ENCODE measurements at places on chromosomes 3 and 15.
A peak's percentile ranks its signal among the peaks of the same experiment; 100 is the strongest.

DNA sequence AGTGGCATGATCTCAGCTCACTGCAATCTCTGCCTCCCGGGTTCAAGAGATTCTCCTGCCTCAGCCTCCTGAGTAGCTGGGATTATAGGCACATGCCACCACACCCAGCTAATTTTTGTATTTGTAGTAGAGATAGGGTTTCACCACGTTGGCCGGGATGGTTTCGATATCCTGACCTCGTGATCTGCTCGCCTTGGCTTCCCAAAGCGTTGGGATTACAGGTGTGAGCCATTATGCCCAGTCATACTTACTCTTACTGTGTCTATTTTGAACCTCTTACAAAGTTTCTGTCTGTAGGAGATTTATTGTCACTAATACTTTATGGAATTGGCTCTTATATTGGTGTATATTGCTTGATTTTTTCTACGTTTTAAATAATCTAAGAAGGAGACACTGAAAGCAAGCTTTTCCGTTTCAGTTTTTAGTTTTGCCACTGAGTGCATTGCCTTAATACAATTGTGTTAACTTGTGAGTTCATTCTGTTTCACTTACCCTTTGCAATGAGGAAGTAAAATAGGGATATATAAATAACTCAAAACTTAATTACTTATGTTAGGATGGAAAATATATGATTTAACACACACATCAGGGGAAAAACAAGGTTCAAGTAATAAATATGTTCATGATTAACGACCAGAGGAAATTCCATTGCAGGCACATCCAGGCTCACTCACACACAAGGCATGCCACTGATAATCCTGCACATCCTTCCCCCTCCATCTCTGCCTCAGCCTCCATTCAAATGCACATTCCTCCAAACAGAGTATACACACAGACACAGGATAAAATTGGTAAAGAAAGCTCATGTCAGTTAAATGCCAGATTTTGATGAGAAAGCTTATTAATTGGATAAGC lies 279.3 kb upstream of the RASGRP1 start:
- no peak for DNase-seq

DNA sequence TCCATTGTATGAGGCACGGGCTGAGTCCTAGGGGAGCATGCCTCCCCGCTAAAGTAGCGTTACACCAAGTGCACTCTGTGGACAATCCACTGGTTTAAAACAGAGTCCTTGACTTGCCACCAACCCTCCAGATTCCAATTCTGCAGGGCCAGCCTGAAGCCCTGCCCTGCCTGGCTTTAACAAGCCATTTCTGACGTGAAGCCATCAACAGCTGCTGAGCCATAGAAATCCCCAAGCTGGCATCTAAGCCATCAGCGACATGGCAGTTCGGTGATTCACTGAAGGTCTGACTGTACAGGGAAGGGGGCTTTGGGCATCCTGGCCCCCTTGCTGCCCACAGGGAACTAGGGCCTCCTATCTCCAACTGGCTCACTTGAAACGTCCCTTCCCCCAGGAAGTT lies 265.7 kb downstream of the UACA start:
- no peak for DNase-seq

DNA sequence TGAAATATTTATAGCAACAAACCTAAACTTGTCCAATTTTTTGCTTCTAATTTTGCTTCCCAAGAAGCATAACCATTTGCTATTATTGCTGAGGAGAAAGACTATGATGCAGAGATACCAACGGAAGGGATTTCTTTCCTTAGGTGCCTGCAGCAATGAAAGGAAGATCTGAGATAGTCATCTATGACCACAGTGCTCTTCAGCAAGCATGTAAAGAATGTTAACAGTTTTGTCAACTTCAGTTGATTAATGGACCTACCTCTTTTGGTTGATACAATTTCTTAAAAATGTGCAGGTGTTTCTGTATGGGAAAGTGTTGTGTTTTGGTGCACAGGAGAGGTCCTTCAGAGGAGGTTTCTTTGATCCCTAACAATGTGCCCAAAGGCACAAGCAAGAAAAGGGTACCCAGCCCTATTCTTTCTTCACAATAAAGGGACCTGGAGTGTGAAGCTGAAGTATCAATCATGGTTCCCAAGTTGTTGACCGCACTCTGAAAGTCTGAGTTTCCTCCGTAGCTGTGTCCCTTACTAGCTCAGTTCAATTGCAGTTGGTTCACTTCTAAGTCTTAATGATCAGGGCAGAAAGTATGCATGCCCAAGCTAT lies 307.7 kb upstream of the KCNH8 start:
- DNase-seq: no peak

DNA sequence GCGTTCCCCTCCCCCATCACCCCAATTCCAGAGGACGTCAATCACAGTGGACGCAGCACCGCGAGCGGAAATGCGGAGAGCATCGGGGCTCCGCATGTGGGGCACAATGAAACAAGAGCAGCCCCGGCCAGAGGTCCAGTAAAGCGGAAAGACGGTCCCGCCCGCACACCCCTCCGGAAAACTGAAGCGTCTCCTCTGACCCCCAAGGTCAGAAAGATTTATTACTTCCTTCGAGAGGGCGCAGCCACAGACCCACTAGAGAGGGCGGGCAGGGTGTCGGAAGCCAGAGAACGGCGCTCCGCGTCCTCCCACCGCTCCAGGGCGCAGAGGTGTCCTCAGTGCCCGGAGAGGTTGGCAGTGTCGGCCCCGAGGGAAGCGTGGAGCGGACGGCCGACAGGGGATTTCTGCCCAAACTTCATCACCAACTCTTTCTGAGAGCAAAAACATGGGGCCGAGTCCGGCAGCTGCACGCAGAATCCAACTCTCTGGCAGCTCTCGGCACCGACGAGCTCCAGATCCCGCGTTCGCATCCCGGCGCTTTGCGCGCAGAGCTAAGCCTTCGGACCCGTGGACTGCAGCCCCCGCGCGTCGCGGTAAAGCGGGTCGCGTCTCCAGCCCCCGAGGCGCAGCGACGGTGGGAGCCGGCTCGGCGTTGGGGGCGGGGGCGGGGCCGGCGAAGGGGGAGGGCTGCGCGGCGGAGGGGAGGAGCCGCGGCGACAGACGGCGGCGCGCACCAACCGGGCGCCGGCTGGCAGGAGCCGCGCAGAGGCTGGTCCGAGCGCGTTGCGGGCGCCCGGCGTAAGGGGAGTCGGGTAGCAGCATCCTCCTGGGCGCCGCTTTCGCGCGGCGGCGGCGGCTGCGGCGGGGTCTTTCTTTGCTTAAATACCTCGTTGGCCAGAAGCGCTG lies at the start of gene CHST2:
CHST2 (plus strand) TSS at position 763 of the 906 bp plus-strand sequence. CDS start 1,046 bp downstream, outside the sequence.
- peak; percentile 65 for DNase-seq

DNA sequence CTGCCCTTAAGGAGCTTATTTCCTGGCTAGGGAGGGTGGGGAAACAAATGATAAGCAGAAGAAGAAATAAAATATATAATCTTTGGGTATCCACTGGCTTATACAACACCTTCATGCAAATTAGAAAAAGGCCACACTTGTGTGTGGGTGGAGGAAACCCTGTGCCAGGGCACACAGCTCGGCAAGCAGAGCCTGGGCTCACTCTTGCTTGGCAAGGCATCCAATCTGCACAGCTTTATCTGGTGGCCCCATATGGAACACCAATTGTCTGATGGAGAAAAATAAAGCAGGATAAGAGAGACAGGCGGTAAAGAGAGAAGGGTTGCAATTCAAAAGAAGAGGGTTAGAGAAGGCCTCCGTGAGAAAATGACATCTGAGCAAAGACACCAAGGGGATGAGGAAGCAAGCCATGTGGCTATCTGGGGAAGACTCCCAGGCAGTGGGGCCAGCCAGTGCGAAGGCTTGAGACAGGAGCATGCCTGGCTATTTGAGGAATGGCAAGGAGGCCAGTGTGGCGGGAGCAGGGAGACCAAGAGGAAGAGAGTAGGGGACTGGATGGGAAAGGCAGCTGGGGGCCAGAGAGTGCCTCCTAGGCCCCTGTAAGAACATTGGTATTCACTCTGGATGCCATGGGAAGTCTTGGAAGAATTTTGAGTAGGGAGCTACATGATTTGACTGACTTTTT lies 22.5 kb upstream of the VPS8 start:
- DNase-seq: no peak

GRCh38 chr3:95334461-95334860 lies 1271.6 kb downstream of the NSUN3 start:
- no peak for DNase-seq

GRCh38 chr3:27678234-27678633 lies 43.9 kb downstream of the EOMES start:
- no peak for DNase-seq

DNA sequence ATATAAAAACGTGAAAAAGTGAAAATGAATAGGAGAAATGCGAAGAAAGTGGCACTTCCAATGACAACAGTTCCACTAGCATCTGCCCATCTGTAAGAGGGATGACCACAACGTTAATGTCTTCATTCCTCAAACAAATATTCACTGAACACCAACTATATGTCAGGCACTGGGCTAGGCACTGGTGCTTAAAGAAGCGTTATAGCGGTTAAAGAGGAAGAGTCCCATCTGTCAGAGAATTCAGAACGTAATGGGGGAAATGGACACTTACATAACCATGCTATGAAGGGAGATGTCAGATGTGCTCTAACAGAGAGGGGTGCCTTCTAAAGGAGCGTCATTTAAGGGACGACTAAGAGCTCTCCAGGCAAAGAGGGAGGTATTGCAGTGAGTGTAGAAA lies 8.2 kb downstream of the RUBCN start:
- no peak for DNase-seq

DNA sequence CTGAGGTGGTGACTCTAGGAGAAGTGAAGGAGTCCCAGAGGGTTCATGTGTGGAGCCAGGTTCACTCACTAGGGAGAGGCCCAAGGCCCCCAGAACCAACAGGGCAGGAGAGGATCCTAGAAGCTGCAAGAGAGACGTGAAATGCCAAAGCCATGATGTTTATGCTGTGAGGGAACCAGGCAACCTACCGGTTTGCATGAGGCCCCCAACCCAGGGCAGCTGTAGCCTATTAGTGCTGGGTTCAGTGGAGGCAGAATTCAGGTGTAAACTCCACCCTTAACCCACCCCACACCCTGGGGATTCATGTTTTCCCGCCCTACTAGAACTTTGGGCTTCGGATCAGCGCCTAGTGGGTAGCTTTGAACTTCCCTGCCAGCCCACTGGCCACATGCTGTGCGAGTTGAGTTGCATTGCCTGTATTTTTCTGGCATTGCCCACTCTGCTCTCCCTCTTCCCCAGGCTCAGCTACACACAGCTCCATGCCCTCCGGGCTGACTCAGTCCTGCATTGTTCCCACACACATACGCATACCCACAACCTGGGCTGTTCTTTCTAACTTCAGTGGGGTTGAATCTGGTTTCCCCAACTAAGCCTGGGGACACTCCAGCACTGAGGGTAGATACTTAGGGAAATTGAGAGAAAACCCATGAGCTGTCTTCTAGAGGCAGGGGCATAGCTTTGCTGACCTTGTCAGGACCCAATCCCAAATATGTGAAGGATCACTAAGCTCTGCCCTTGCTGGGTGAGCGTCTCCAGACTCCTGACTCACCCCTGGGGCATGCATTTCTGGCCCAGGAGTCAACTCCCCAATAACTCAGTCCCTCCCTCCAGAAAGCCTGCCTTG lies 2.0 kb upstream of the ZBTB47 start:
- no peak for DNase-seq

DNA sequence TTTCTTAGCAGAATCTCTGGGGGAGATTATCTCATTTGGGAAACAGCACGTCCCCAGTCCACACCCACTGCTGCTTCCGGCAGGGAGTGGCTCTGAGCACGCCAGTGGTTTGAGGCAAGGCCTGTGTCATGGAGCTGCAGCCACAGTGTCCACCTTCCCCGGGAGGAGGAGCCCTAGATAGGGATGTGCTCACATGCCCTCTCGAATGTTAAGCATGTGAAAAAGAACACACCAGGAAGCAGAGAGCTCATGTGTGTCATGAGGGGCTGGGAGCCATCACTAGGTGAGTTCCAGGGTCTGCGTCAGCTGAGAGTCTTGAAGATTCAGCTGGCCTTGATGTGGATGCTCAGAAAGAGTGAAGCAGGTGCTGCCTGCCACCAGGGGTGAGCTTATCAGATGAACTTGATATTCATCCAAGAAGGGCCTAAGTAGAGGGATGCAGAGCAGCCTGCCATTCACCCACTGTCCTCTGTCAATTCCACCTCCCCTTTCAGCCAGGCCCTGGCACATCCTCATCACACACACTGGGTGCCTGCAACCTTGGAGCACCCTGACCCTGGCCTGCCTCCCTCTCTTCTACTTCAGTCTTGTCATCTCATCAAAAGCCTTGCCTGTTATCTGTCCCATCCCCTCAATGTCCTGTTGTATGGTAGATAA lies 16.3 kb downstream of the ITGA11 start:
- no peak for DNase-seq

DNA sequence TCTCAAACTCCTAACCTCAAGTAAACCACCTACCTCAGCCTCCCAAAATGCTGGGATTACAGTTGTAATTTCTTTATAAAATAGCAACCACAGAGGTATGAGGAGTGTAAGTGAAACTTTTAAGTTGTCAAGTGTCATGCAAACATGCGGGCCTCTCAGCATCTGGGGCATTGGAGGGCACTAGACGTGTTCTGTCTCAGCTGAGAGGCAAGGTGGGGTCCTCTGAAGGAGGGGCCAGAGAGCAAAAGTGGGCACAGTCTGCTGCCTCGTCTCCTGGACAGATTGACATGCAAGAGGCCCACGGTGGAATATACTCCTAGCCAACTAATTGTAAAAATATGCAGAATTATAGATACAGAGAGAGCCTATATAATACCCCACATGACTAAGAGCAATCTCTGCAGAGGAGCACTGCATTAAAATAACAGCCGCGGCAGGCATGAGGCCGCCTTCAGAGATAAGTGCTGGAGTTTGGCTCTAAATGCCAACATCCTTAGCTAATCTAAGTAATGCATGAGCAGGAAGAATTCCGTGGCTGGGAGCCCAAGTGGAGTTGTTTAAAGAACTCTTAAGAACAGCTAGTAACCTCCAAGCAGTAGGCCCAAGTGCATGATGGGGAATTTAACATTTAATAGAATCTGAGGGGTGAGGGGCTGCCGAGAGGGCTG lies 87.8 kb upstream of the RNU6-1 start:
- no peak for DNase-seq

GRCh38 chr15:66293419-66294156 lies at the start of gene DIS3L:
DIS3L (plus strand) TSS chr15:66293568; CDS start chr15:66293597, 29 bp downstream.
- DNase-seq: peak; percentile 55

DNA sequence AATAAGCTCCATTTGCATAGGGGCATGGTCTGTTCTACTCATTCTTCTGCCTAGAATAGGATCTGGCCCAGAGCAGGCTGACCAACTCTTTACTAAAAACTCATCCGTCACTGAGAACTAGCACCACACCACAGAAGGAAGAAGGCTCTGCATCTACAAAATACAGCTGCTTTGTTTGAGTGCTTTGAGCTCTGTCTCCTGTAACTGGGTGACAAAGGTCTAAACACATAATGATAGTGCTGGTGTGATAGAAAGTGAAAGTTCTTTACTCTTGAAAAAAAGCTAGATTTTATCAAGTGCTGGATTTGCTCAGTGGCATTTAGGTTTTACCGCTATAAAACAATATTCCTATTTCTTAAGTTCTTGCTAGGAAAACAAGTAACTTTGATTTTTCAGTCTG lies 140.7 kb downstream of the FHIT start:
- DNase-seq: no peak

- DNase-seq: no peak
These were observed 36.7 kb upstream of the MRPS22 start for GRCh38 chr3:139307072-139307491.

- DNase-seq: no peak
These were observed 43.0 kb upstream of the IL20RB start for GRCh38 chr3:136914739-136915138.

- DNase-seq: peak; percentile 55
These were observed 1.4 kb upstream of the PARP14 start for GRCh38 chr3:122679085-122679881.

All from stimulated activated CD8-positive, alpha-beta memory T cell treated with anti-CD3 and anti-CD28 coated beads, Interleukin-15, amount 100 ng/mL, for 48 hours (primary cell).